ENCODE measurements at places on chromosomes 5 and 9. TPM values are rescaled to one million over a fixed set of nuclear protein-coding genes. Genes with fewer than 3 reads are reported as not detected.

DNA sequence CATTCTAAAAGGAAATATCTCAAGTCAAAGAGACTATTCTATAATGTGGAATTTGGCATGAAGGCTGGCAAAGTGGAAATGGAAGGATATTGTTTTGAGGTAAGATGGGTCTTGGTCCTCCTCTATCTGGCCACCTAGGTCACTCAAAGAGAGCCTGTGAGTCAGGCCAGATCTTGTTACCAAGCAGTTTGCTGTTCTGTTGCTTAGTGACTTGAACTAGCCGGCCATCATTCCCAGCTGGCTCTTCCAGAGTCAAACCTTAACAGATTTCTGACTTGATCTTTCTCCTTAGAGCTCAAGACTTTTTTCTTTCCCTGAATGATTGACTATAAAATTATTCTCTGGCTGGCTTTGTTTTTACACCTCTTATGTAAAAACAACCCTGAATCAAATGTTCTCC, 136.1 kb downstream of the PDE4D start:
- H3K27me3 ChIP-seq = no peaks in the 10 kb centered on the region
- H3K4me1 ChIP-seq = peaks cover 2% of the 10 kb centered on the region
- H3K27ac ChIP-seq = no peak overlapping the region
- H3K36me3 ChIP-seq = no peaks in the 10 kb centered on the region
- no peak overlapping the region for H3K4me3 ChIP-seq
- no peak for DNase-seq

- DNase-seq = no peak
- H3K4me3 ChIP-seq = no peak overlapping the region
- H3K36me3 ChIP-seq = no peaks in the 10 kb centered on the region
- H3K27ac ChIP-seq = no peak overlapping the region
- H3K4me1 ChIP-seq = no peaks in the 10 kb centered on the region
Observed at GRCh38 chr9:134919303-134919702, 1.6 kb upstream of the FCN1 start.

GRCh38 chr9:75858497-75859092, 31.9 kb upstream of the PCSK5 start:
- H3K27ac ChIP-seq = no peak overlapping the region
- no peak for DNase-seq
- no peaks in the 10 kb centered on the region for H3K27me3 ChIP-seq
- peaks cover 6% of the 10 kb centered on the region for H3K4me1 ChIP-seq
- H3K36me3 ChIP-seq = no peaks in the 10 kb centered on the region
- no peak overlapping the region for H3K4me3 ChIP-seq

DNA sequence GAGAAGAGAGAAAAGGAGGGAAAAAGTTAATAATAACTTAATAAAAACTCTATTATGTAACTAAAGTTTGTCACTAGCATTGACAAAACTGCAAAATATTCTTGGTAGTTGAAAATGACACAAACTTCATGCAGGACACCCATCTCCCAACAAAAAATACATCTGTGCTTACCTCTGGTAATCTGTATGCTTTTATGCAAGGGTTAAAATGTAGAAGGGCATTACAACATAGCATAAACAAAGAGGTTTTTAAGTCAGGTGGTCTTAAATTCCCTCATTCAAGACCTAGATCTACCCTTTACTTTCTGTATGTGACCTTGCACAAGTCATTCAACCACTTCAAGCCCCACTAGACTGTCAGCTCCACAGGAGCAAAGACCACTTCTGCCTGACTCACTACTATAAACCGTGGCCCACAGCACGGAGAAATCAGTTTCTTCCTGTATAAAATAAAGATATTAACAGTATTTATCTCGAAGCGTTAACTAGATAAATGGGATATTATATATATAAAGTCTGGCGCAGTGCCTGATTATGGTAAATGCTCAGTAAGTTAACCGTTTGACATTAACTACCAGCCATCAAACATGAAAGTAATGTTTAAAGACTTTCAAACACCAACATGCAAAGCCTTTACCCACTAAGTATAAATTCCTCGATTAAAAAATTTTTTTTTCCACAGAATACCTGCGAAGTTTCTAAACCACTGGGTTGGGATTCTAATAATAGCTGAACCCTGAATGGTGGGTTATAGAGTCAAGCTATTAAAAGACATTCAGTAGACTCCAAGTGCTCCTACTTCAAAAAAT, 2.0 kb downstream of the FBXL17 start:
- peaks cover 18% of the 10 kb centered on the region for H3K36me3 ChIP-seq
- DNase-seq = no peak
- H3K4me1 ChIP-seq = peaks cover 17% of the 10 kb centered on the region
- H3K4me3 ChIP-seq = peak overlapping the region; percentile 91
- H3K27me3 ChIP-seq = peaks cover 12% of the 10 kb centered on the region

GRCh38 chr5:142873831-142874230, 103.7 kb downstream of the ARHGAP26 start:
- DNase-seq = no peak
- H3K27me3 ChIP-seq = peaks cover 14% of the 10 kb centered on the region
- peaks cover 68% of the 10 kb centered on the region for H3K4me1 ChIP-seq
- peak overlapping the region; percentile 86 for H3K27ac ChIP-seq

GRCh38 chr9:124179196-124180071, 78.3 kb upstream of the NEK6 start:
- DNase-seq = no peak
- no peaks in the 10 kb centered on the region for H3K27me3 ChIP-seq
- H3K4me3 ChIP-seq = no peak overlapping the region
- no peaks in the 10 kb centered on the region for H3K4me1 ChIP-seq
- H3K36me3 ChIP-seq = no peaks in the 10 kb centered on the region

- H3K36me3 ChIP-seq = peaks cover 5% of the 10 kb centered on the region
- H3K27ac ChIP-seq = no peak overlapping the region
- no peak for DNase-seq
- H3K27me3 ChIP-seq = peaks cover 4% of the 10 kb centered on the region
Observed at GRCh38 chr5:4339949-4340348, 744.3 kb downstream of the IRX1 start.

GRCh38 chr5:123097871-123098735, 9.1 kb downstream of the PRDM6 start:
- DNase-seq = no peak
- H3K27ac ChIP-seq = no peak overlapping the region
- peaks cover 31% of the 10 kb centered on the region for H3K27me3 ChIP-seq
- H3K36me3 ChIP-seq = peaks cover 4% of the 10 kb centered on the region

GRCh38 chr9:100083448-100084127, 15.2 kb downstream of the ERP44 start:
- H3K4me3 ChIP-seq = no peak overlapping the region
- peaks cover 3% of the 10 kb centered on the region for H3K36me3 ChIP-seq
- DNase-seq = no peak
- peaks cover 7% of the 10 kb centered on the region for H3K4me1 ChIP-seq
- no peak overlapping the region for H3K27ac ChIP-seq

GRCh38 chr5:165723931-165724330, 2218.5 kb downstream of the MAT2B start:
- no peaks in the 10 kb centered on the region for H3K4me1 ChIP-seq
- no peak overlapping the region for H3K27ac ChIP-seq
- no peak overlapping the region for H3K4me3 ChIP-seq
- no peak for DNase-seq
- no peaks in the 10 kb centered on the region for H3K27me3 ChIP-seq

- peaks cover 9% of the 10 kb centered on the region for H3K36me3 ChIP-seq
- DNase-seq = no peak
Observed at GRCh38 chr9:128920381-128921058, at the start of gene PHYHD1. Gene PHYHD1, plus strand, starts transcription at chr9:128920982. Its CDS starts 1,342 bp downstream, at chr9:128922324.

DNA sequence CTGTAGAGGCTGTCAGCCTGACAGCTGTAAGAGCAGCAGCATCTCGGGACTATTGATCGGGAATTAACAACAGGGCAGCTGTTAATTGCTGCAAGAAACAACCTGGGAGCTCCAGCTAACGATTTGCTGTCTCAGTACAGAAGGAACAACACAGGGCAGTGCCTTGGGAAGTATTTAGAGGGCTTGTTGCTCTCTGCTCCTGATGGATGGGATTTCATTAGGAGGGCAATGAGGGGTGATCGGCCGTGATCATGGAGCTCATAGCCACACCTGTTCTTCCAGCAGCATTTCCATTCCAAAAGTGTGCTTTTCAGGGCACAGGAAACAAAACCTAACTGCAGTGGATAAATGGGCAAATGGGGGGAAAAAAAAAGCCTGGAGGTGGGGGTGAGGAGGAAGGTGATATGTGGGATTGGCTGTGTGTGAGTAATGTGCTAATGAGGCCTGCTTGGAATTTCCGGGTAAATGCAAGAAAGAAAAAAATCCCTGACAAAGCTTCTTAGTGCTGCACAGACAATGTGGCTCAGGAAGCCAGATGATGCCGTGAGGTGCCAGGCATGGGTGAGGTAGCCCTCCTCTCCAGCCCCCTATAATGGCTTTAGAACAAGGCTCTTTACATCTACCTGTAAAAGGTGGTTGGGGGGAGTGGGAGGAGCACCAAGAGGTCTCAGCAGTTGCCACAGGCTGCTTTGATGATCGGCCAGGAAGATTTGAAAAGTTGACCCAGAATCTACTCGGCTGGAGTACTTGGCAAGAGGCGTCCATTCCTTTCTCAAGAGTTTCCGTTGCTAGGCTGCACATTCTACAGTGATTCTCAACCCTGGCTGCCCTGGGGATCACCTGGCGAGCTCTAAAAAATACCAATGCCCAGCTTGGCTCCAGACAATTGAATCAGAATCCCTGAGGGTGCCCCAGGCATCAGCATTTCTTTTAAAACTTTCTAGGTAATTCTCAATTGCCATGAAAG, 139.5 kb upstream of the KLF9 start:
- DNase-seq = no peak
- no peaks in the 10 kb centered on the region for H3K36me3 ChIP-seq
- H3K4me3 ChIP-seq = no peak overlapping the region
- H3K27ac ChIP-seq = no peak overlapping the region
- H3K27me3 ChIP-seq = peaks cover 7% of the 10 kb centered on the region

- peaks cover 11% of the 10 kb centered on the region for H3K36me3 ChIP-seq
- H3K4me1 ChIP-seq = no peaks in the 10 kb centered on the region
- no peaks in the 10 kb centered on the region for H3K27me3 ChIP-seq
- no peak overlapping the region for H3K4me3 ChIP-seq
- DNase-seq = no peak
Observed at GRCh38 chr5:56212130-56212879, 20.8 kb downstream of the ANKRD55 start.

GRCh38 chr9:8349901-8350300, 550.3 kb upstream of the DMAC1 start:
- no peaks in the 10 kb centered on the region for H3K27me3 ChIP-seq
- H3K36me3 ChIP-seq = no peaks in the 10 kb centered on the region
- DNase-seq = no peak
- H3K4me3 ChIP-seq = no peak overlapping the region
- H3K4me1 ChIP-seq = no peaks in the 10 kb centered on the region

- DNase-seq = no peak
- H3K27me3 ChIP-seq = peaks cover 2% of the 10 kb centered on the region
- H3K36me3 ChIP-seq = no peaks in the 10 kb centered on the region
- H3K4me3 ChIP-seq = no peak overlapping the region
- H3K27ac ChIP-seq = no peak overlapping the region
Observed at GRCh38 chr5:105034401-105034763, 1471.8 kb upstream of the NUDT12 start.

GRCh38 chr5:103847060-103847459, 284.5 kb upstream of the NUDT12 start:
- H3K36me3 ChIP-seq = no peaks in the 10 kb centered on the region
- no peak overlapping the region for H3K4me3 ChIP-seq
- DNase-seq = no peak
- H3K27me3 ChIP-seq = no peaks in the 10 kb centered on the region
- H3K27ac ChIP-seq = no peak overlapping the region
- no peaks in the 10 kb centered on the region for H3K4me1 ChIP-seq

DNA sequence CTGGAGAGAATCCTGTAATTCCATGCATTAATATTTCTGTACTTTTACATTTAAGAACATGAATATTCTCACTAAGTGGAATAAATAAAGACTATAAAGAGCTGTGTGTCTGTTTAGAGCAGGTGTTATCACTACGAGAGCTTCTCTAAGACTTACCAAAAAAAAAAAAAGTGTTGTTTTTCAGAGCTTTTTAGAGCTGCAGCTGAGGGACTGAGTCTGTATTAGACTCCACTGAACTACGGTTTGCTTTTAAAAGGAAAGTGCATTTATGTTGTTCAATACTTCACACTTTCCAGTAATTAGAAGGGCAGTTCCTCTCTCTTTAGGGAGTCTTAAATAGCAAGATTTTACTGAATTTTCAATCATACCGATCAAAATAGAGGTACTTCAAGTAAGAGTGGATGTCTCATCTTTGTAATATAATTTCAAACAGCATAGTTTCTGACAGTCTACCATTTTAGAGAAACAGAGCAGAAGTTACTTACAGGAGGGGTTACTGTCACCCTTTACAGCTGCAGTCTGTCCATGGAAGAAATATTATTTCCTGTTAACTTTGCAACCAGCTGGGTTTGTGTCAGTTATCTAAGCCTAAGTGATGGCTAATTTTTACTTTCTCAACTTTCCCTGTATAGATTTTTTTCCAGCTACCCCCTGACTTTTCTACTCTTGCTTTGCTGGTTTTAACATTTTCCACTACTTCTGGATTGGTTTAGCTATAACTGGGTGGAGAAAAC, 2.4 kb downstream of the SYK start:
- H3K4me3 ChIP-seq = no peak overlapping the region
- H3K27me3 ChIP-seq = peaks cover 8% of the 10 kb centered on the region
- H3K27ac ChIP-seq = no peak overlapping the region
- peaks cover 2% of the 10 kb centered on the region for H3K4me1 ChIP-seq

GRCh38 chr9:10612641-10613398, at the start of gene PTPRD:
Gene PTPRD, minus strand, starts transcription at chr9:10613002.
- H3K36me3 ChIP-seq = no peaks in the 10 kb centered on the region
- H3K27me3 ChIP-seq = peaks cover 7% of the 10 kb centered on the region
- peak; percentile 59 for DNase-seq
- H3K4me3 ChIP-seq = peak within 1 kb of the TSS; percentile 92

GRCh38 chr9:22331533-22331932, 115.1 kb upstream of the DMRTA1 start:
- DNase-seq = no peak
- H3K4me1 ChIP-seq = no peaks in the 10 kb centered on the region
- no peak overlapping the region for H3K4me3 ChIP-seq
- peaks cover 2% of the 10 kb centered on the region for H3K27me3 ChIP-seq
- H3K27ac ChIP-seq = no peak overlapping the region
- no peaks in the 10 kb centered on the region for H3K36me3 ChIP-seq

DNA sequence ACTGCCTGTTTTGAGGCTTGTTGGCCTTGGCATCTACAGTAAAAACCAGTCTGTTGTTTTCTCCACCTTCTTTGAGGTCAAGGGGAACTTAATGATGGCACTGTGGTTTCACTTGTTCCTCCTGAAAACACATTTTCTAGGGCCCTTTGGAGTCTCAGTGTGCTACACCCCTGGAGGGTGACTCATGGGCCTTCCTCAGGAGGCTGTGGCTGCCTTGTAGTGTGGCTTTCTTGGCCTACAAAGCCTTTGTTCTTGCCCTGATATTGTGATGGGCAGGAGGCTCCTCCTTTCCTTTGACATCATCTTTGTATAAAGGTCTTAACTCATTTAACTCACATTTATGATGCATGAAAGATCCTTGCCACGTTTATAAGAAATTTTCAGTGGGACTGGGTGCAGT, 56.3 kb upstream of the GPBP1 start:
- no peak overlapping the region for H3K4me3 ChIP-seq
- no peaks in the 10 kb centered on the region for H3K4me1 ChIP-seq
- H3K27ac ChIP-seq = no peak overlapping the region
- no peak for DNase-seq

TBC1D9B gene
- 138 TPM for total RNA-seq

RBM27 gene
- 15.2 TPM for total RNA-seq

COL23A1 gene
- 75.2 TPM for total RNA-seq

SLC4A9 gene
- 0.23 TPM for total RNA-seq

IDNK gene
- 3.9 TPM for total RNA-seq

TAF11L10 gene
- not detected for total RNA-seq

ZBTB43 gene
- total RNA-seq = 16.7 TPM

GABRA1 gene
- total RNA-seq = not detected

WNT8A gene
- 0.69 TPM for total RNA-seq

PCDHGA12 gene
- total RNA-seq = 3.8 TPM

RNF183 gene
- total RNA-seq = not detected

IL5 gene
- total RNA-seq = not detected

SLCO4C1 gene
- total RNA-seq = 18.0 TPM

Data from endothelial cell (in vitro differentiated cells).